T-cell (primary cell): ENCODE measurements at places on chromosomes 16 and 17.

- no peak overlapping the region for H3K27ac ChIP-seq
- peaks cover 4% of the 10 kb centered on the region for H3K27me3 ChIP-seq
- H3K4me3 ChIP-seq, result no peak overlapping the region
- H3K36me3 ChIP-seq, result peaks cover 10% of the 10 kb centered on the region
- no peaks in the 10 kb centered on the region for H3K4me1 ChIP-seq
Observed at GRCh38 chr17:3859940-3860339, 13.9 kb upstream of the NCBP3 start.

DNA sequence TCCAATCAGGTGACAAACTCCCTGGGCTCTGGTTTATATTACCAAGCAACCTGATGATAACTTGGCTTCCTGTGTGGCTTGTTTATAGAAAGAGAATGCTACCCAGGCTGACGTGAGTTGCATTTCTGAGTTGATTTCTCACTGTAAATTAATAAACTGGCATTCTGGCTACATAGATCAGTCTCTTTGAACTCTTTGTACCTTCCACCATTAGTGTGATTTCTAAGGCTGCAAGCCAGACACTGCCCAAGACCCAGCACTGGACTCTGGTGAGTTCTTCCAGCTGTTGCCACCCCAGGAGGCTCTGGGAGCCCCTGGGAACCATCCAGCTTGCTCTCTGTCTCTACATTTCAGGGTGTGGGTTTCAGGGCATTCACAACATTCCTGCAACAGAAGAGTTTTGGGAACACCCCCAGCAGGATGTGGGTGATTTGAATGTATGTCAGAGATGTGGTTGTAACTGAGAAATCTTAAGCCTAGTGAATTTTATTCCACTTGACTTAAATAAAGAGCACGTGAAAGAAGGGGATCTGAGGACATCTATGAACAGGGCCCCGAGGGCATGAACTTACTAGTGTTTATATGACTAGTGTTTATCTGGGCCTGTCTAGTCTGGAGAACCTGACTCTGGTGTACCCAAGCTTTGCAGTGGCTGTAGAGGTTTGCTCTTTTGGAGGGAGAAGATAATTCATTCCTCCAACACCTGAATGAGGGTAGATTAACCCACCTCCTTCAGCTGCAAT lies 30.3 kb upstream of the LRRC37A start:
- H3K27ac ChIP-seq, result peak overlapping the region; percentile 76
- H3K27me3 ChIP-seq, result no peaks in the 10 kb centered on the region
- H3K4me3 ChIP-seq, result no peak overlapping the region
- peaks cover 40% of the 10 kb centered on the region for H3K4me1 ChIP-seq

DNA sequence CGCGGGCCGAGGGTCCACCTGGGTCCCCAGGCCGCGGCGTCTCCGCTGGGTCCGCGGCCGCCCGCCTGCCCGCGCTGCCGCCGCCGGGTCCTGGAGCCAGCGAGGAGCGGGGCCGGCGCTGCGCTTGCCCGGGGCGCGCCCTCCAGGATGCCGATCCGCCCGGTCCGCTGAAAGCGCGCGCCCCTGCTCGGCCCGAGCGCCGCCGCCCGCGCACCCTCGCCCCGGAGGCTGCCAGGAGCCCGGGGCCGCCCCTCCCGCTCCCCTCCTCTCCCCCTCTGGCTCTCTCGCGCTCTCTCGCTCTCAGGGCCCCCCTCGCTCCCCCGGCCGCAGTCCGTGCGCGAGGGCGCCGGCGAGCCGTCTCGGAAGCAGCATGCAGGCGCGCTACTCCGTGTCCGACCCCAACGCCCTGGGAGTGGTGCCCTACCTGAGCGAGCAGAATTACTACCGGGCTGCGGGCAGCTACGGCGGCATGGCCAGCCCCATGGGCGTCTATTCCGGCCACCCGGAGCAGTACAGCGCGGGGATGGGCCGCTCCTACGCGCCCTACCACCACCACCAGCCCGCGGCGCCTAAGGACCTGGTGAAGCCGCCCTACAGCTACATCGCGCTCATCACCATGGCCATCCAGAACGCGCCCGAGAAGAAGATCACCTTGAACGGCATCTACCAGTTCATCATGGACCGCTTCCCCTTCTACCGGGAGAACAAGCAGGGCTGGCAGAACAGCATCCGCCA lies 504 bp downstream of the FOXC2 start:
- no peak overlapping the region for H3K27ac ChIP-seq
- H3K36me3 ChIP-seq, result no peaks in the 10 kb centered on the region
- H3K27me3 ChIP-seq, result peaks cover 10% of the 10 kb centered on the region
- DNase-seq, result no peak
- H3K4me3 ChIP-seq, result peak overlapping the region; percentile 26

DNA sequence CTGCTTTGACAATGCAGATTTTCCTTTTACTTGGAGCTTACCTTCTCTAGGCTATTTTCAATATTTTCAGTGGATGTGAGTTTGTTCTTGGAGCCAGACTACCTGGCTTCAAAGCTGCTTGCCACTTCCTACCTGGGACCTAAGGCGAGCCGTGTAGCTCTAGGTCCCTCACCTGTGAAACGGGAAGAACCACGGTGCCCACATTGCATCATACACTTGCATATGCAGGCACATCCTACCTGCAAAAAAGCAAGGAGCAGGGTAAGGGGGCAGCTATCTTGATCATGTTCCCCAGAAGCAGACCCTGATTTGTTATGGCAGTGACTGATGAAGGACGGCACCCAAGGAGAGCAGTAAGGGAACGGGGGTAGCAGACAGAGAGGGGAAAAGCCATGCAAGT lies 27.0 kb upstream of the MPRIP start:
- peaks cover 2% of the 10 kb centered on the region for H3K4me1 ChIP-seq
- DNase-seq, result no peak
- H3K36me3 ChIP-seq, result no peaks in the 10 kb centered on the region
- no peaks in the 10 kb centered on the region for H3K27me3 ChIP-seq
- H3K4me3 ChIP-seq, result no peak overlapping the region
- no peak overlapping the region for H3K27ac ChIP-seq

DNA sequence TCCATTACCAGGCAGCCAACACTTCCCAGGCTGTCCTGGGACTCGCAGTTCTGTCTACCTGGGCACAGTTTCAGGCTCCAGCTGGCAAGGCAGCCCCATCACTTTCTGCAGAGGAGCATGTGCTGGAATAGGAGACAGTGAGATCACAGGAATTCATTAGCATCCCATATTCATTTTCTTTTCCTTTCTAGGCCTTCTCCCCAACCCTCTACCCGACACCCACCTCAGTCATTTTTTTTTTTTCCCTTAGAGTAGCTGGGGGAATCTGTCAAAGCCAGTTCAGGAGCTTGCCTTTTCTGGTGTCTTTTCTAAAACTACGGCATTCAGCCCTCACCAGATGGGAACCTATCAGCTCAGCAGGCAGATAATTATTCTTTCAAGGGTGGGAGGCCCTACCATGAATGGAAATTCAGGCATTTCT lies 42.4 kb upstream of the FBXO47 start:
- H3K27me3 ChIP-seq, result peaks cover 3% of the 10 kb centered on the region
- H3K4me1 ChIP-seq, result no peaks in the 10 kb centered on the region
- no peaks in the 10 kb centered on the region for H3K36me3 ChIP-seq
- DNase-seq, result no peak

DNA sequence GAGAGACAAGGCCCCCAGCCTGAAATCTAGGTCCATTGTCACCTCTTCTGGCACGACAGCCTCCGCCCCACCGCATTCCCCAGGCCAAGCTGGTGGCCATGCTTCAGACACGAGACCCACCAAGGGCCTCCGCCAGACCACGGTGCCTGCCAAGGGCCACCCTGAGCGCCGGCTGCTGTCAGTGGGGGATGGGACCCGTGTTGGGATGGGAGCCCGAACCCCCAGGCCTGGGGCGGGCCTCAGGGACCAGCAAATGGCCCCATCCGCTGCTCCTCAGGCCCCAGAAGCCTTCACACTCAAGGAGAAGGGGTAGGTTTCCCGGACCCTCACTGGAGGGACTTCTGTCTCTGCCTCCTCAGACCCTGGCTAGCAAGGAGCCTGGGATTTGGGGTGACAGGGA lies 1.0 kb downstream of the TEDC2 start:
- H3K36me3 ChIP-seq, result no peaks in the 10 kb centered on the region
- H3K27ac ChIP-seq, result no peak overlapping the region

DNA sequence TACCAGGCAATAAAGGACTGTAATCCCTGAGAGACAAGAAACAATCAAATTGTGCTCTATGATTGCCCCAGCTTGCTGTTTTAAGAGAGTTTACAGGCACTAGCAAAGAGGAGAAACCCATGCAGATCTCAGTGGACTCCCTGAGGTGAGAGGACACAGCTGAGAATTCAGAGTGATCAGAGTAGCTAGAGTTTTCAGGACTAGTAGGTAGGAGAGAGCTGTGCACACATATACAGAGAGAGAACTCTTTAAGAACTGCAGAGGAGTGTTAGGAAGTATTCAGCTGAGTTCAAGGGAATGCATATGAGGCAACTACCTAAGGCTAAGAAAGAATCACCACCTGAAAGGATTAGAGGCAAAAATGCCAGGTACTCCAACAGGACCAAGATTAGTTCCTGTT lies 904.8 kb downstream of the CDH8 start:
- H3K27me3 ChIP-seq, result no peaks in the 10 kb centered on the region
- H3K36me3 ChIP-seq, result no peaks in the 10 kb centered on the region
- no peak overlapping the region for H3K4me3 ChIP-seq
- no peak for DNase-seq
- H3K4me1 ChIP-seq, result no peaks in the 10 kb centered on the region

GRCh38 chr16:52076801-52077201 lies 470.1 kb downstream of the TOX3 start:
- no peaks in the 10 kb centered on the region for H3K27me3 ChIP-seq
- H3K27ac ChIP-seq, result no peak overlapping the region
- no peak overlapping the region for H3K4me3 ChIP-seq

- H3K4me3 ChIP-seq, result no peak overlapping the region
- no peaks in the 10 kb centered on the region for H3K27me3 ChIP-seq
- no peaks in the 10 kb centered on the region for H3K36me3 ChIP-seq
Observed at GRCh38 chr16:84423416-84423837, 55.1 kb downstream of the ATP2C2 start.

DNA sequence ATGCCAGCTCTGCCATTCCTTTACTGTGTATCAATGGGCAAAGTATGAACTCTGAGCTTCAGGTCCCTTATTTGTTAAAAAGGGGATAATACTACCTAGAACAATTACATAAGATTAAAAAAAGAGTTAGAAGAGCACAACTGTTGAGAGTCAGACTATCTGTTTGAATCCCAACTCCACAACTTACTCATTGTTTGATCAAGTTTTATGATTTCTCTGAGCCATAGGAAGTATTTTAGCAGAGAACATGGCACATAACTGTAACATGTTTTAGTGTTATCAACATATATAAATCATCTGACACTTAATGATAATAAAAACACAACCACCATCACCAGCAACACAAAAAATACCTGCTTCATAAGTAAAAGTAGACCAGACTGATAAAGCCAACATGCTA lies 421.3 kb downstream of the ZFHX3 start:
- H3K27me3 ChIP-seq, result no peaks in the 10 kb centered on the region
- H3K36me3 ChIP-seq, result no peaks in the 10 kb centered on the region
- H3K4me3 ChIP-seq, result no peak overlapping the region
- no peak for DNase-seq
- H3K4me1 ChIP-seq, result no peaks in the 10 kb centered on the region

GRCh38 chr16:3953728-3954410 lies 73.4 kb upstream of the CREBBP start:
- H3K27ac ChIP-seq, result no peak overlapping the region
- H3K36me3 ChIP-seq, result no peaks in the 10 kb centered on the region
- H3K4me3 ChIP-seq, result no peak overlapping the region

- H3K27me3 ChIP-seq, result no peaks in the 10 kb centered on the region
- no peaks in the 10 kb centered on the region for H3K4me1 ChIP-seq
- H3K4me3 ChIP-seq, result no peak overlapping the region
- H3K27ac ChIP-seq, result no peak overlapping the region
- DNase-seq, result no peak
- H3K36me3 ChIP-seq, result no peaks in the 10 kb centered on the region
Observed at GRCh38 chr17:11334493-11334892, 93.5 kb downstream of the SHISA6 start.

GRCh38 chr16:25256695-25257469 lies 763 bp downstream of the ZKSCAN2 start:
- peak overlapping the region; percentile 70 for H3K4me3 ChIP-seq
- peak overlapping the region; percentile 84 for H3K27ac ChIP-seq
- no peaks in the 10 kb centered on the region for H3K36me3 ChIP-seq

- no peaks in the 10 kb centered on the region for H3K27me3 ChIP-seq
- H3K36me3 ChIP-seq, result peaks cover 57% of the 10 kb centered on the region
- no peaks in the 10 kb centered on the region for H3K4me1 ChIP-seq
- no peak overlapping the region for H3K27ac ChIP-seq
- no peak overlapping the region for H3K4me3 ChIP-seq
Observed at GRCh38 chr17:47622180-47622549, 27.6 kb upstream of the KPNB1 start.

GRCh38 chr17:43381621-43382020 lies 17.2 kb upstream of the ARL4D start:
- H3K27ac ChIP-seq, result no peak overlapping the region
- no peaks in the 10 kb centered on the region for H3K4me1 ChIP-seq
- no peaks in the 10 kb centered on the region for H3K36me3 ChIP-seq
- no peak overlapping the region for H3K4me3 ChIP-seq

DNA sequence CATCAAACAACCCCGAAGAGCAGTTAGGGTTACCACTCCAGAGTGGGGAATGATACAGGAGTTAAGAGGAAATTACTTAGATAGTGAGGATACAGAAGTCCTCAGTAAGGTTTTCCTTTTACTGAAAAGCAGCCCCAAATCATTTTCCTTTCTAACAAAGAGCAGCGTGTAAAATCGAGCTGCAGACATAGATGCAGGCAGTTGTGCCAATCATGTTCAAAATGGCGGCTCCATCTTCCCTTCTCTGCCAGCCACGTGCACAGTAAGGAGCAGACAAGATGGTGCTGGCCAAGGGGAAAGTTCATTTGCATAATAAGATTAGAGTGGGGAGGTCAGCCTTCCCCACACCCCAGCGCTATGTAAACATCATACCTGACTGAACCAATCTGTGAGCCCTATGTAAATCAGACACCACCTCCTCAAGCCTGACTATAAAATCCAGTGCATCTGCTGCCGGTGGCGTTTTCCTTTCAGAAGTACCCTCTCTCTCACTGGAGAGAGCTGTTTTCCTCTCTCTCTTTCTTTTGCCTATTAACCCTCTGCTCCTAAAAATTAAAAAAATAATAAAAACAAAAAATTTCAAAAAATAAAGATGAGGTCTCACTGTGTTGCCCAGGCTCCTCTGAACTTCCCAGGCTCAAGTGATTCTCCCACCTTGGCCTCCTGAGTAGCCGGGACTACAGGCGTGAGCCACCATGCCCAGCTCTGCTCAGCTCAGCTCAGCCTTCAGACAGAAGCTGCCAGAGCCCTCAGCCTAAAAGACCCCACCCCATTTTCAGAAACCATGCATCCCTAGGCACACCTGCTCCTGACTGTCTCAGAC lies 2.6 kb upstream of the SRL start:
- H3K36me3 ChIP-seq, result no peaks in the 10 kb centered on the region
- DNase-seq, result no peak

DNA sequence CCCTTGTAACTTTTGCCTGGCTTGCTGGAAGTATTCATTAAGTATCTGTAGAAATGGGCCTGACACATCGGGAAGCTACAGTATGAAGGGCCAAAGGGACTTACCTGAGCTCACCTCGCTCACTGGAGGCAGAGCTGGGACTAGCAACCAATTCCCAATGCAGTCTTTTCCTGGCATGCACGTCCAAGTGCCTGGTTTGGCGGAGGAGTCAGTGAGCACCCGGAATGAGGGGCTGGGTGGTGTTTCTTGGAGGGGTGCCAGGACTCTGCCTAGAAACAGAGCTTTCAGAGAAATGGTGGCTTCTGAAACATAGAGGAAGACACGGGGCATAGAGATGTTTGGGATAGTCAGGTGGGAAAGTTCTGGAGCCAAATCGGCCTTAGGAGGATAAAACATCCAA lies 18.4 kb upstream of the GPRC5C start:
- H3K4me3 ChIP-seq, result no peak overlapping the region
- H3K4me1 ChIP-seq, result no peaks in the 10 kb centered on the region
- peaks cover 14% of the 10 kb centered on the region for H3K27me3 ChIP-seq
- no peak for DNase-seq

GRCh38 chr17:61984821-61985220 lies 57.0 kb upstream of the INTS2 start:
- no peaks in the 10 kb centered on the region for H3K4me1 ChIP-seq
- no peaks in the 10 kb centered on the region for H3K27me3 ChIP-seq
- peaks cover 56% of the 10 kb centered on the region for H3K36me3 ChIP-seq
- H3K27ac ChIP-seq, result no peak overlapping the region
